Urothelium cell line (cell line): ENCODE measurements at places on chromosomes 6 and 20.
A peak's percentile ranks its signal among the peaks of the same experiment; 100 is the strongest.

- no peak for DNase-seq
Measured at GRCh38 chr6:96562886-96563285, at the start of gene FHL5. Gene FHL5, plus strand, starts transcription at chr6:96563128. Its CDS starts 40,486 bp downstream, at chr6:96603614.

- no peak for DNase-seq
Measured at GRCh38 chr6:163390770-163391169, 23.7 kb upstream of the QKI start.

- no peak for DNase-seq
Measured at GRCh38 chr6:157054531-157054979, 268.8 kb downstream of the TMEM242 start.

- no peak for DNase-seq
Measured at GRCh38 chr6:30327232-30327746, 562 bp downstream of the TRIM39 start.

GRCh38 chr6:54427396-54427937, 119.2 kb downstream of the TINAG start:
- no peak for DNase-seq

DNA sequence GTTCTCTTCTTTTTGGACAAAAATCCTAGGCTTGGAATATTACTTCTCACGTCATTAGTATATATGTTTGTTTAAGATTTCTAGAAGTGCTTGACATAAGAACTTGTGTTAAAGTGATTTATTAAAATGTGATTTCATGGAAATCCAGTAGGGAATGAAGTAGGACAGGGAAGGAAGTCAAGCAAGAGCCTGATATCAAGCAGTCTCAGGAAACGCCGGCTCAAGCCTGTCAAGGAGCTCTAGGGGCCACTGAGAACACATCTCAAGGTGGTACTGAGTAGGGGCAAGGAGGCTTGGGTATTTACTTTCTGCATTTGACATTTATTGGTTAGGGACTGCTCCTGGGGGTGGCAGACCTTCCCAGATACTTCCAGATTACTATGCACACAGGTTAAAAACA, 920.9 kb upstream of the GJE1 start:
- no peak for DNase-seq

DNA sequence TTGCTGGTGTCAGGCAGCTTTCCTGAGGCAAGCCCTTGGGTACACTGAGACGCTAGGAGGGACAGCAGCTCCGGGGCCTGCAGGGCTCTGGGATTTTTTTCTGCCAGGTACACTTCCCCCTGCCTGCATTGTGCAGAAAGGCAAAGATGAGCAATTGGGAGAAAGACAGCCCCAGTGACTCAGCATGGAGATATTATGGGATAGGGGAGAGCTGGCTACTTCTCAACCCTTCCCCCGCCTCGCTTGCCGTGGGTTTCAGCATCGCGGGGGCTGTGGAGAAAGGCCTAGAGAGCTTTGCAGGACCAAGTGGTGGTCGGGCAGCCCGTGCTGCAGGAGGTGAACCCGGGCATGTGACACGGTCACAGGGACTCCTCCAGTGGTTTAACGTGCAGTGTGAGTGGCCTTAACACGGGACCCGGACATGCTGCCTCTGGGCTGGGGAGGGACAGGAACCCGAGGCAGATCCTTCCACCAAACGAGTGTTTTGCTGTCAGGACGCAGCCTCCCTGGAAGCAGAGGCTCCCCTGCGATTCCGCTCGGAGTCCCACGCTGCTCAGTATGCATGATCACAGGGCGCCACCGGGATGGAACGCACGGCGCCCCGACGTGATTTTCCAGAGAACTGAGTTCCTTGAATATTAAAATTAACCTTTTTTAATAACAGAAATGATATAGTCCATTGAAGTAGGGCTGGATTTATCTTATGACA, 139.9 kb downstream of the CDH4 start:
- peak; percentile 65 for DNase-seq

GRCh38 chr20:57532104-57532503, 7.2 kb upstream of the CTCFL start:
- no peak for DNase-seq

- DNase-seq, result no peak
Measured at GRCh38 chr6:123338394-123338793, 298.4 kb downstream of the TRDN start.

DNA sequence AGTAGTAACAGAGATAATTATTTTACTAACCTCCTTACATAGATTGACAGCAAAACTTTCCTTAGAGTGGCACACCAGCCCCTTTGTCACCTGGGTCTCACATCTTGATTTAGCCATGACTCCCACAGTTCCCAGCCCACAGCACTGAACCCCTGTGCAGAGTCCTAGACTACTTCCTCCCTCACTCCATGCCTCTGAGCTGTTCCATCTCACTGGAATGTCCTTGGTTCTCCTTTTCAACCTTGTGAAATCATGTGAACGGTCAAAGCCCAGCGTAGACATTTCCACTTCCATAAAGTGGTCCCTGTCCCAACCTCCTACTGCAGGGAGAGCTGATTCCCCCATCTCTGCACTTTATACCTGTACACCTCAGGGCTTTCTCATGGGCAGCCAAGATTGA, 19.7 kb downstream of the CGA start:
- no peak for DNase-seq
